ENCODE measurements at places on chromosomes 12 and 14.

- DNase-seq: no peak
Observed at GRCh38 chr12:116146386-116146785, 131.1 kb downstream of the MED13L start.

GRCh38 chr12:30806989-30807694 is 52.4 kb upstream of the CAPRIN2 start:
- no peak for DNase-seq

- no peak for DNase-seq
Observed at GRCh38 chr12:131734336-131735152, 23.7 kb downstream of the SFSWAP start.

GRCh38 chr12:115095073-115095748 is 411.2 kb upstream of the TBX3 start:
- DNase-seq: no peak

DNA sequence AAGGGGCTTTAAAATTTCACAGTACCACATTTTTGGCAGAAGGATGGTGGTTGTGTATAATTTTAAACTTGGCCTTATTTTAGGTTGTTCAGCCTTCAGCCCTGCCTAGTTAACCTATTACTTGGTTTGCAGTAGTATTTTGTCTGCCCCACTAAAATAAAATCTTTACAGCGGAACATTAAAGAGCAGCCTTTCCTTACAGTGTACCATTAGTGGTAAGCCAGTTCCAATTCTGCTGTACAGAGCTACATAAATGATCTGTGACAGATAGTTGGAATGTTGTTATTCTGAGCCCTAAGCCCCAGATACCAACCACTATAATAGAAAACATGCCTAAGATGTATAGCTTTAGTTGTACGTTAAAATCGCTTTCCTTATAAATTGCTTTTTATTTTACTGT is 56.2 kb downstream of the SLC38A6 start:
- DNase-seq: no peak

DNA sequence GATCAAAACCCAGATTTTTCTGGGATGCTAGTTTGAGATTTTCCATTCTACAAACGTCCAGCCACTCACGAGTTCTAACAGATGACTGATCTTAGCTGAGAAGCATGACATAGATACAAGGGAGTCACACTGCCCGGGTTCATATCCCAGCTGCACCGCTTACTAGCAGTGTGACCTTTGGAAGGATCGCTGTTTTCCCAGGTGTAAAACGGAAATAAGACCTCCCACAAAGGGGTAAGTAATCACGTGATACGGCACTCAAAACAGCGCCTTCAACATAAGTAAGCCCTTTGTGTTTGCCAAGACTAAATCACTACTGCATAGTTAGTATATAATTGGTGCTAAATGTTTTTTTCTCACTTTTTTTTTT is 624 bp upstream of the PWP1 start:
- no peak for DNase-seq

DNA sequence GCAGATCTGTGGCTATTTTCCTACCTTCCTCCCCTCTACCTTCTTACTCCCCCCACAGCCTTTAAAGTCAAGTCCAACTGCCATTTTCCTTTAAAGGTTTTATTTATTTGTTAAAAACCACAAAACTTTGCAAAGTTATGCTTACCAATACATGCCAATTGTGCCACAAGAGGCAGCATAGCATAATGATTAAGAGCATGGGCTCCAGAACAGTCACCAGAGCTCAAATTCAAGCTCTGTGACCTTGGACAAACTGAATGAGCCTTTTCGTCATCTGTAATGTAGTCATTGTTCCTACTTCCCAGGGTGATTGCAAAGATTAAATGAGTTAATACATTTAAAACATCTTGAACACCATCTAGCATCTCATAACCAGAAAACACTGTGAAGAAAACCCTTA is 13.0 kb upstream of the FMNL3 start:
- DNase-seq: no peak

DNA sequence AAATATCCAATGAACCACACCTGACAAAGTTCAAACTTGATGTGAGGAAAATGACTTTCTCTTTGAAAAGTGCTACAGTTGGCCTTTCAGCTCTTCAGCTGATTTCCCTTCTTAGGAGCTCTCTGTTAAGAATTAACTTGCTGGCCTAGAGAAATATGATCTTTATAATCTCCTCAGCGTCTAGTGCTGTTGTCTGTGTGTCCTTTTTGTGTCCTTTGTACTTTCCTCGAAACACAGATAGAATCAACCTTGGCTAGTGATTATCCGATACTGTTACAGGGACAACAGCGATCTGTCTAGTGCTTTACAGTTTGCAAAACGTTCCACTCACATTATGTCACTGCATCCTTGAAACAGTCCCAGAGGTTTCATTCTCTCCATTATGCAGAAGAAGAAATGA is 162.8 kb upstream of the RMST start:
- no peak for DNase-seq

DNA sequence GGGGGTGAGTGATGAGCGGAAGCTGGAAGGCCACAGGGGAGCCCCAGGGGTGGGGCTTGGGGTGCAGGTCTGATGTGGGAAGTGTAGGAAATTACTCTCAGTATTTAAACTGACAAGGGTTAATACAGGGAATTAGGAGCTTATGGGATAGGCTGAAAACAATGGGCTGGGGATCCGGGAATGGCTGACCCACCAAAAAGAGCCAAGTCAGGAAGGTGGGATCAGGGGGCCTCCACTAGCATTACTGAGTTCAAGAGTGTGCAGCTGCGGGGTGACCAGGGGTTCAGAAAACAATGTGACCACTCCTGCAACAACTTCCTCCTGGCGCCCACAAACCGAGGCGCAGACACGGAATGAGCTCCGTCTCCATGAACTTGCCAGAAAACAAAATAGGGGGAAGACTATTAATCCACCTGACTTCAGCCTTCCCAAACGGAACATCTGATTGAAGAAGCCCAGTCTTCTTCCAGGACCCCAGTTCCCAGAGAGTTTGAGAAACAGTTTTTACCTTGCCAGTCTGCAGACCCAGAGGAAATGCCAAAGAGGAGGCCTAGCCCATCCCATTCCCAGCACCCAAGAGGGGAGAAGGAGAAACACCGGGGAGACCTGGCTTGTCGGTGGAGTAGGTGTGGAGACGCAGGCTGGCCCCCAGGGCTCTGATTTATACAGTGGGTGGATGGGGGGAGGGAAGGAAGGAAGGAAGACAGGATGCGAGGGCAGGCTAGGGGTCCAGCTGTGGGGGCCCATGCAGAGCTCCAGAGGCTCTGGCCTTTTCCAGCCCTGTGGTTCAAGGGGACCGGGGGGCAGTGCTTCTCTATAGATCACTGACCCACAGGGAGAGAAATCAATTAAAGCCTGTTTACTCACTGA is 16.5 kb upstream of the YY1 start:
- DNase-seq: no peak

GRCh38 chr12:10718279-10718821 is 4.8 kb downstream of the YBX3 start:
- DNase-seq: no peak

- DNase-seq: no peak
Observed at GRCh38 chr14:70642303-70643235, 853 bp downstream of the TTC9 start.

DNA sequence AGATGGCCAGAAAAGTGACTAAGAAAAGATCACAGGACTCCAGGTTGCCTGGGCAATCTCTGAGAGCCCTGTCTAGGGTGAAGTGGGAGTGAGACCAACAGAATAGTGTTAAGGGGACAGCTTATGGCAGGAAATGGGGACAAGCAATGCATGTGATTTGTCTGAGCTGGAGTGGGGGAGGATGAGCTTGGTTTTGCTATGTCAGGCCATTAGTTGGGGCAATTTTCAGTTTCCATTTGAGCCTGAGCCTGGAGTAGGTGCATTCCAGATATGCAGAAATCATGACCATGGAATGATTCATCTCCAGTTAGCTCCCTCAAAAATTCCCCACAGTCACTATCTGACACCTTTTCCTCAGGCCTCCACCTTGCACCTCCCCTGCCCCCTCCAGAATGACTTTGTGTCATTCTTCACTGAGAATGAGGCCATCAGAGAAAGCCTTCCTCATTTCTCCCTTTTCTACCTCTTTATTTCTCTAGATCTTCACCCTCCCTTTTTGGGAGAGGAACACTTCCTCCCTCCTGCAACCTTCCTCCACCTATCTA is 150.9 kb upstream of the PLEKHG7 start:
- no peak for DNase-seq

GRCh38 chr12:33437598-33437997 is 2.0 kb downstream of the SYT10 start:
- no peak for DNase-seq

- no peak for DNase-seq
Observed at GRCh38 chr12:117009759-117010158, 89.5 kb downstream of the TESC start.

- DNase-seq: no peak
Observed at GRCh38 chr12:113310489-113310888, 24.4 kb downstream of the SLC8B1 start.

DNA sequence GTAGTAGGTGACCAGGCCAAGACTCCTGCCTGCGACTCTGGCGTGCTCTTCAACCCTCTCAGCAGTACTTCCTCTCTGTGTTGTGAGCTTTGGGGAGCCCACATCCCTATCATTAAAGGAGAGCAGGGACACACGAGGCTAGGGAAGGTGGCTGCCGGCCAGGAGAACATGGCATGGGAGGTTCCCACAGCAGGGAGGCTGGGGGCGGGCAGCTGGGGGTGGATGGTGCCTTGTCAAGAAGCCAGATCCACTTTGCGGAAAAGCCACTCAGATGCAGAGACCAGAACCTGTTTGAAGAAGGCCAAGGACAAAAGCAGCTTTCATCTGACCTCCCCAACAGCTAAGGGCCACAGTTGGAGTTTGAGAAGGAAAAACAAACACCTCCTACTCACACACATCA is 198.6 kb downstream of the BCL11B start:
- no peak for DNase-seq

GRCh38 chr12:88367231-88367630 is 213.0 kb downstream of the KITLG start:
- no peak for DNase-seq

DNA sequence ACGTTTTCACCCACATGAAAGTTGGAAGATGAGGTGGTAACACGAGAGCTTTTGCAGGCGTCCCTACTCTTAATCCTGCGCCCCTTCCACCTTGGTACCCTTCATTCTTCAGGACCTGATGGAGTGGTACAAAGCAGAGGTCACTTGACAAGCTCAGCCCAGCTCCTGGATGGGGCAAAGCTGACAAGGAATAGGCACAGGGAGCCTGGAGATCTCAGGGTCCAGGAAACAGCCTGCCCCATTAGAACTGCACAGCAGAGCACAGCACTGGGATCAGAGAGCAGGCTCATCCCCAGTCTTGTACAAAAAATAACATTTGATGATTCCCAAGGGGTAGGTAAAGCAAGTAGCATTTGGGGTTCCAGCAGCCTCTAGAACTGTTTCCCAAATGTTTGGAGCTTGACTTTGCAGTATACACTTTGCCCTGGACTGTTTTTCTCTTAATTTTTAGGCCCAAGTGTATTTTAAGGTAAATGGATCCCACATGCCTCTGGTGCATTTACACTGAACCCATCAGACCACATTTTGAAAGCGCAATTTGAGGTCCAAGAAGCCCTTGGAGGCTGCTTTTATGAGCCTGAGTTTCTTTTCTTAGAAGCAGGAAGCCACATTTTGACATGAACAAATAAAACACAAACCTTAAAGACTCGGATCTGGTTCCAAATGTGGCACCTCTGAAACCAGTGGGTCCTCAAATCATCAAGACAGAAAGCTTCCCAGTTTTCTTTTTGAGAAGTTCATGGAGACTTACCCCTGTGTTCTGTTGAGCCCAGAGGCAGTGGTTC is 633 bp downstream of the TC2N start:
- DNase-seq: no peak

DNA sequence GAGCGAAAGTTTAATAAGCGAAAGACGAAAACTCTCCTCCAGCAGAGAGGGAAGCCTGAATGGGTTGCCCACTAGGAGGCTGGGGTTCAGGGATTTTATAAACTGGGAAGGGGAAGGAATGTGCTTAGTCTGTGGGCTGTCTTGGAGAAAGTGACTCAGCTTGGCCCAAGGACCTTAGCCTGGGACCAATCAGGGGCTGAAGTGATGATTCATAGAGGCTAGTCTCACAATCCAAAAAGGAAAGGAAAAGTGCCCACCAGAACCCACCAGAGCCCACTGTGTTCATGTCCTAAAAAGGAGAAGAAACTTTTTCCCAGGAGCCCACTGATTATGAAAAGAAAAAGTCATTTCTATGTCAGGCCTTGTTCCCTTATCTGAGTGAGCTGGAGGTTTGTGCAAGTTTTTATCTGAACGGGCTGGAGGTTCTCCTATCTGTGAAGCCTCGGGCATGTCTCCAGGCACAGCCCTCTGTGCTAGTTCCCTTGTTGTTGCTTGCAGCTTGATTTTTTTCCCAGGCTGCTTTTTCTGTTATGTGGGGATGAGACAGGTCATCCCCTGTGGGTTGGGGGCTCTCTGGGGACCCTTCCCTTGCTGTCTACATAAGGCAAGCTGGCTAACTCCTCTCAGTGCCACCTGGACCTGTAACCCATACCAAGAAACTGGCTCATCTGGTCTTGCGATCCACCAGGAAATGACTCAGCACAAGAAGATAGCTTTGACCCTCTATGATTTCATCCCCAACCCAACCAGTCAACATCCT is 8.3 kb upstream of the GOLGA5 start:
- no peak for DNase-seq

DNA sequence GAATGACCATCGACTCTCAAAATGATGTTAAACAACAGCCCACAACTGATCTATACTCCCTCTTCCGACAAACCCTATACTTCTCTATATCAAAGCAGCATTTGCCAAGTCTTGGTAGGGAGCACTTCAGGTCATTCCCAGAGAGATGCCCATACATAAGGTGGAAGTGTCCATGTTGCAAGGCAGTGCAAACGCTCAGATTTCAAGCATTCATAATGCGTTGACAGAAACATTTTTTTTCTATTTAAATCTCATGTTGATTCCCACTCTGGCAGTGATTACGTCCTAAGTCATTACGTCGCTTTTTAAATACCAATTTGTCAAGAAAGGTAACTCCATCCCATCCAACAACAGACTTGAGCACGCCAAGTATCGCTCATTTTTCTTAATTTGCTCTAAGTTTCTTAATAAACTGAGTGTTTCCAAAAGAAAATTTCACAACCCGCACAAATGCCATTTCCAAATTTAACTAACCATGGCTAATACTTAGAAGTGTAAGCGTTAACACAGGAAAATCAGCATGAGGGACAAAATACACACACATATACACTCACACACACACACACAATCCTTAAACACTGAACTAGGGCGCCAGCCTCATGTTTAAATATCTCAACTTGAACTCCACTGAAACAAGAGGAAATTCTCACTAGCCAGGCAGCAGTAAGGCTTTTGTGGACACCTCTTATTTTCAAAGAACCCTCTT is 1.1 kb downstream of the GXYLT1 start:
- DNase-seq: no peak

GRCh38 chr12:29883941-29884554 is 100.3 kb upstream of the TMTC1 start:
- no peak for DNase-seq

GRCh38 chr12:109770861-109771670 is 57.4 kb downstream of the FAM222A start:
- DNase-seq: no peak

- DNase-seq: no peak
Observed at GRCh38 chr12:76591476-76591875, 31.9 kb upstream of the OSBPL8 start.
